HS-5 (cell line): ENCODE measurements at places on chromosomes 7 and 10.

DNA sequence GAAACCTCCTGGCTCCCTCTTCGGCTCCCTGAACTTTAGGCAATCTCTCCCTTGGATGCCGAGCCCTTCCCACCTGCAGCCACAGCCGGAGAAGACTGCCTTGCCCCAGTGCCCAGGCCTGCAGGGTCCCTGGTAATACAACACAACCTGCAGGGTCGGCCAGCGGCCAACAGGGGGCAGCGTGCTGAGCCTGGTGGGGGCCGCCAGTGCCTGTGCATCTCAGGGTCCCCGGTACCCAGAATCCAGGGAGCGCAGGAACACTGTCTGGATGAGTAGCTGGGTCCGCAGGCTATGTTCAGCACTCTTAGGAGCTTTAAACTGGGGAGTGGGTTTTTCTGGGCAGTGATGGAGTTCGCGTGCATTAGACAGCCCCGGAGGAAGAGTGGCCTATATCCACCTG lies 17.5 kb upstream of the C10orf71 start:
- DNase-seq, result no peak

GRCh38 chr7:28067171-28067570 lies 113.4 kb downstream of the JAZF1 start:
- no peak for DNase-seq

GRCh38 chr10:69910561-69910960 lies 108.9 kb downstream of the COL13A1 start:
- no peak for DNase-seq

DNA sequence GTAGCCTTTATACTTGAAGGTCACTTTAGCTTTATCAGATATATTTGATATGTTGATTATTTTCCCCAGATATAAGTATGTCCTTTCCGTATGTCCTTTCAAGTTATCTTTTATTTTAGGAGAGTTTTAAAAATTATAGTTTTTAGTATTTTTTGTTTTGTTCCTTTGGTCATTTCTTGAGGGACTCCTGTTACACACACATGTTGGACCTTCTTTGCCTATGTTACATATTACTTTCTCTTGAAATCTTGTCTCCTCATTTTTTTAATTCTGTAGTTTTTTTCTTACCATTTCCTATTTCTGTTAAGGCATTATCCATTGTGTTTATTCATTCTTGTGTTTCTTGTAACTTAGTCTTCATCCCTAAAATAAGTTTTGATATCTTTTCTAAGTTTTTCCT lies 23.9 kb downstream of the GLCCI1 start:
- no peak for DNase-seq

DNA sequence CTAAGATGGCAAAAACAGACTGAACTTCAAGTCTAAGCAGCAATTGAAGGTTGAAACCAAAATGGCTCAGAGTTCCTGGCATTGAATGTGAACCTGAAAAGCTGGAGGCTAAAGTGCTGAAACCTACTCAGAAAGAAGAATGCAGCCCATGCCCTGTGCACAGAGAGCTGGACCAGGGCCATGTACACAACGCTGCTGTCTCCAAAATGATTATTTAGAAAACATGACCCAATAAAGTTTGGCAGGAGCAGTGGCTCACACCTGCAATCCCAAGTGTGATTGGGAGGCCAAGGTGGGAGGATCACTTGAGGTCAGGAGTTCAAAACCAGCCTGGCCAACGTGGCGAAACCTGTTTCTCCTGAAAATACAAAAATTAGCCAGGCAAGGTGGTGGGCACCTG lies 158.9 kb downstream of the AKR1D1 start:
- DNase-seq, result no peak

- no peak for DNase-seq
Measured at GRCh38 chr10:79482741-79483140, 29.6 kb upstream of the EIF5AL1 start.

DNA sequence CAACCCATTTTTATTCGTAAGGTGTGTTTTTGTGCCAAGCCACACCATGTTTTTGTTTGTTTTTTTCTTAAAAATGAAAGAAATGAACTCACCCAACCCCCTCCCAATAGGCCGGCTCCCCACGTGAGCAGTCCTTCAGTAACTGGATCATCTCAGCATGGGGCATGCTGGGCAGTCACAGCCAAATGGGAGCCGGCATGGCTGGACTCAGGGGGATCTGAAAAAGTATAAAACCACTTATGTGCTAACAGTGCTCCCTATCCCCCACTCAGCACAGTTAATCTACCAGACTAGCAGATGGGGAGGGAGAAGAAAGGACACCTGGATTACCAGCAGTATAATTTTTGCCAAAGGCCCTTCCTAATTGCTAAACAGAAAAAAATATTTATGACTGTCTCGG lies 39.3 kb downstream of the BAZ1B start:
- no peak for DNase-seq

DNA sequence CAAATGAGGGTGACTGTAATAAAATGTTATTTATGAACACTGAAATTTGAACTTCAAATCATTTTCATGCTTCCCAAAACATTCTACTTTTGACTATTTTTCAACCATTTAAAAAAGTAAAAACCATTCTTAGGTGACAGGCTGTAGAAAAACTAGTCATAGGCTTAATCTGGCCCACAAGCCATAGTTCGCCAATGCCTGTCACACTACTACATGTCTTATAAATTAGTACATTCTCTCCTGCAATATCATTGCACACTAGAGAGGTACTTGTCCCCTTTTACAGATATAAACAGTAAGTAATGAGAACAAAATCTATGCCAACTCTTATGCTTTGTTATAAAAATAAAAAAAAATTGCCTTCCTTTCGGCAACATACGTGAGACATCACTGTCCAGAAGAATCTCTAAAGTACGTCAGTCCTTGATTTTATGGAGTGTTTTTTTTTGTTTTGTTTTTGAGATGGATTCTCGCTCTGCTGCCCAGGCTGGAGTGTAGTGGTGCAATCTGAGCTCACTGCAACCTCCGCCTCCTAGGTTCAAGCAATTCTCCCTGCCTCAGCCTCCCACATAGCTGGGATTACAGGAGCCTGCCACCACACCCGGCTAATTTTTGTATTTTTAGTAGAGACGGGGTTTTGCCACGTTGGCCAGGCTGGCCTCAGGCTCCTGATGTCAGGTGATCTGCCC lies 23.2 kb downstream of the UPF2 start:
- no peak for DNase-seq

GRCh38 chr7:100091411-100092181 lies 2.8 kb downstream of the COPS6 start:
- no peak for DNase-seq

DNA sequence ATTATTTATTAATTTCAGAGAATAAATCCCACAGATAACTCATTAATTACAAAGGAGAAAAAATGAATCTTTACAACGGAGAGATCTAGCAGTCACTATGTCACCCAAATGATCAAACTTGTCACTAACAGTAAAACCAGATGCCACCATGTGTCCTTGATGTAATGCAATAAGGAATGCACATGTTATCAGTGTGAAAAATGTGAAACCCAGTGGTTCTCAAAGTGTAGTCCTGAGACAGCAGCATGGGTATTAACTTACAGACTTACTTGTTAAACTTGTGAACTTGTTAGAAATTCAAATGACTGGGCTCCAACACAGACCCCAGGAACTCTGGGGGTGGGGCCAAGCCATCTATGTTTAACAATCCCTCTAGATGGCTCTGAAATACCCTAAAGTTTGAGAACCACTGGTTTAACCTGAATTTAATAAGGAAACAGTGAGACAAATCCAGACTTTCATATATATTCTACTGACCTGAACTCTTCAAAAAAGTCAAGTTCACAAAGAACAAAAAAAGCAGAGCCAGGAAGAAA lies 77.4 kb downstream of the RNLS start:
- no peak for DNase-seq

- DNase-seq, result no peak
Measured at GRCh38 chr7:152527610-152528032, 91.8 kb upstream of the KMT2C start.

DNA sequence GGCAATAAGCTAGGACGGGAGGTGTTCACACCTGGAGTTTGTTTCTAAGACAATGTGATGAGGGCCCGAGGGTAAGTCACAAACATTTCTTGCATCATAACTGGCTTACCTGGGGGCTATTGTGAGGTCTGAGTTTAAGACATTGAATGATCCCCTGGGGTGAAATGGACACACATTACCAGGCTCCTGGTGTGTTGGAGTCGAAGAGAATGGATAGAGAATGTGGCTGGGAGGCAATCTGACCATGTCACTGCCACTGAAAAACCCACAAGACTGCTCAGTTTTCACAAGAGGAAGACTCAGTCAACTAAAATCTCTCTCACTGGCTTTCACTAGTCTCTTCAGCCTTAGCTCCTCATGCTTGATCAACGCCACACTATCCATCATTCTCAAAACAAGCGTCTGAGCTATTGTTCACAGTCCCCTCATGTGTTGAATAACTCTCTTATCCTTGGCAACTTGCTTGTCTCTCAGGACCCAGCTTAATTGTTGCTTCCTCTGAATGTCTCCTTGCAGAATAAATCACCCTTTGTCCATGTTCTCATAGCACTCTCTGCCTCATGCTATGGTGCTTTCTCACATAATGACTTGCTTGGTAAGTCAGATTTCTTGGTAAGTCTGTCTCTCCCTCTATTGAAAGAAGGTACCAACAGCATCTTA lies at the start of gene C10orf120:
TSS of gene C10orf120 (minus strand) at position 51 of the 660 bp plus-strand sequence. CDS start 56 bp downstream, outside the sequence.
- DNase-seq, result no peak

- DNase-seq, result no peak
Measured at GRCh38 chr7:142414135-142414534, 156.3 kb upstream of the PRSS58 start.

DNA sequence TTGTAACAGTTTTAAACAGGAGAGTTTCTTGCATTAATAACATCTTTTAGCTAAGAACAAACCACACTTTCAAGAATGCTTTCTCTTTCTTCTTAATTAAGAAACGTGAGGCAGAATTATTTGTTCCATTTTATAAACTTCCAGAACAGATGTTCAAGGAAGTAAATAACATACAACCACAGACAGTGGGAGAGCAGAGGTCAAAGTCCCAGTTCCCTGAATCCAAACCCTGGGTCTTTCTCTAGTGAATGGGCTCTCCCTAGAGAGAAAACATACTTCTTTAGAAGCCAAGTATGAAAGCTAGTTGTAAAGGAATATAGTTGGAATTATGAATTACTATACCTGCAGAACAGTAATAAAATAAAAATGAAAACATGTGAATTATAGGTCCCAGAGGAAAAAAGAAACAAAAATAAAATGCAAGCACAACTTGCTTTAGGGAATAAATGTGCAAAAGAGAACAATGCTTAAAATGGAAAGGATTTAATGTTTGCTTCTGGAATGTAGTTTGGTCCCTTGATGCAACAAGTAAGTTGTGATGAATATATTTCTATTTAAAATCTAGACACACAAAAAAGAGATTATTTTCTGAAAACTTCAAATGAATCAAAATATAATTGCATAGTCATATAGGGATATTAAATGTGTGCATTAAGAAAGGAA lies 6.0 kb downstream of the OR6B1 start:
- DNase-seq, result no peak

DNA sequence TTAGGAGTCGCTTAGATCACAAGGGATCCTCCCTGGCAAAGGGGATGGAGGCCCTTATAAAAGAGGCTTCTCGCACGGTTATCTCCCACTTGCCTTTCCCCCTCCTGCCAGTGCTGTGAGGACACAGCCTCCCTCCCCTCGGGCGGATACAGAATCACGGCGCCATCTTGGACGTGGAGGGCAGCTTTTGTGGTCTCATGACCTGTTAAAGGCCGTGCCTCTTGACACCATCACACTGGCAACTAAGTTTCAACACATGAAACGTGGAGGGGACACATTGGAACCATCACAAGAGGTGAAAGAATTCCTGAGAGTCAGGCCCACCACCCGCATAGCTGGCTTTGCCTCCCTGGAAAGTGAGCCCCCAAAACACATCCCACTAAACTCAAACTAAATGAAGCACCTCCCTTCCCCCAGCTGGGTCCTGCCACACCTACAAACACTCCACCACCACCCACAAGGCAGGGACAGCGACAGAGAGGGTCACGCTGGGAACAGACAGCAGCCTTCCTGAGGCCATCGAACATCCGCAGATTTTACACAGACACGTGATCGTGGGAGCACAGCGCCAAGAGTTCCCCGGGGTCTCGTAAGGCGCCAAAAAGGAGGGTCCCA lies 110.6 kb downstream of the TCERG1L start:
- DNase-seq, result no peak

GRCh38 chr10:58023341-58024073 lies 244.2 kb downstream of the IPMK start:
- peak; percentile 85 for DNase-seq

DNA sequence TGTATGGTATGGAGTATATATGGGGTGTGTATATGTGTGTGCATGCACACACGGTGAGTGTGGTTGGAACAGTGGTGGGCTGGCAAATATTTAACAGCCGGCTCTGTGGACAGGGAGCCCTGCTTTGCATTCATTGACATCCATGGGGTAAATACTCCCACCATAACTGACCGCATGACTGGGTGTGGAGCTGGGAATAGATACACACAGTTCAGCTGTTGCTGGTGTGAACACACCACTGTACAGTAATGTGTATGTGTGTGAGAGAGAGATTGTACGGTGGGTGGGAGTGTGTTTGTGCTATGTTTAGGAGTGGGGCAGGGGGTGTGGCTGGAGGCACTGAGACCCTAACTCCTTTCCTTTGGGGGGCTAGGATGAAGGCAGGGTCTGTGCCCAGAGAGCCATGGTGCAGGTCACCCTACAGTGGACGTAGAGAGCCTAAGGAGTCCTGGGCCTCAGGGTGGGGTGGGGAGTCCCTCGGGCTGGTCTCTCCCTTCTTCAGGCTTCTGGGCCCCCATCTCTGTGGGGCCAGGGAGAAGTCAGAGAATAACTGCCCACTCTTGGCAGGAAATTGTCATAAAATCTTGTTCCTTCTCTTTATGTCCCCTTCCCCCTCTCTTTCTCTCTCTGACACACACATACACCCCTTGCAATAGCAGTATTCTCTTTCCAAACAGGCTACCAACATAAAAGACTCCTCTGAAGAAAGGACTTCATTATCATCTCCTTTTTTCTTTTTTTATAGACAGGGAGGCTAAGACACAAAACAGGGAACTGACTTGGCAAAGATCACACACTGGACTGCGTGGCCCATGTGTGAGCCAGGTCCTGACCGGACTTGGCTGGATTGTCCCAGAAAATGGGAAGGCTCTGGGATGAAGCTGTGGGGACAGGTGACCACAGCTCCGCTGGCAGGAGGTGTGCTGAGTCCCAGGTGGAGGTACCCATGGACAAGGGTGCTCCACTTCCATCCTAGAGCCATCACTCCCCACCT lies 3.2 kb downstream of the SFRP5 start:
- no peak for DNase-seq

DNA sequence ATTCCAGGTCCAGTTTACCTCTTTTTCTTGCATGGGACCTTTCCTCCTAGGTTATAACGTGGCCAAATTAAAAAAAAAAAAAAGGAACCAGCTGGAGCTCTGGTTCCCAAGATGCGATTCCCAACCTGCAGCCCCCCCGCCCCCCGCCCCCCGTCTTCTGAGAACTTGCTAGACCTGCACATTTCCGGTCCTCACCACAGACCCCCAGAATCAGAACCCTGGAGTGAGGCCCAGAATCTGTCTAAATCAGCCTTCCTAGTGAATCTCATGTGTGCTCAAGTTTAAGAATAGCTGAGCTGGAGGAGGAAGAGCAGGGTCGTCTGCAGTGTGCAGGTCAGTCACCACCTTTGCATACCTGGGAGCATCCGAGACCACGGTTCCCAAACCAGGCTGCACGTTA lies 144.2 kb downstream of the KLF6 start:
- no peak for DNase-seq
